ENCODE measurements at places on chromosomes 5 and 9.

GRCh38 chr5:102801371-102801770 is 46.3 kb downstream of the PAM start:
- DNase-seq, result no peak

DNA sequence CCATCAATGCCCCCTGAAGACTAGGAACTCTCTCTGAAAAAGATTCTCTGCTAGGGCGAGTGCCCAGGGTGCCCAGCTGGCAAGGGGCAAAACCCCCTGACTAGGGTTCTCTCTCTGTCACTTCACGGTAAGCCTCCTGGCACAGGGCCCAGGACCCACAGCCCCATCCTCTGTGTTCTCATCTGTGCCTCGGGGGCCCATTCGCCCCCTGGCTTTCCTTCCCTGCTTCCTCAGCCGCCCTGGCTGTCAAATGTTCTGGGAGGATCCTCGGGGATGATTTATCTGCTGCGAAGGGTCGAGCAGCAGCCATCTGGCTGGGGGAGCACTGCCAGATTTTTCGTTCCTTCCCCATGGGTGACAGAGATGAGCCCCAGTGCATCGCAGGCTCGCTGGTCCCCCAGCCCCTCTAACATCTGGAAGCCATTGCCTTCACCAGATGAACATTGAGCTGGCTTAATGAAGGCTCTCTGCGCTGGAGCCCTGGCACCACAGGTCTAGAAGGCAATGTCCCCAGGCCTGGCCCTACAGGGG is 24.2 kb downstream of the HMCN2 start:
- no peak for DNase-seq

DNA sequence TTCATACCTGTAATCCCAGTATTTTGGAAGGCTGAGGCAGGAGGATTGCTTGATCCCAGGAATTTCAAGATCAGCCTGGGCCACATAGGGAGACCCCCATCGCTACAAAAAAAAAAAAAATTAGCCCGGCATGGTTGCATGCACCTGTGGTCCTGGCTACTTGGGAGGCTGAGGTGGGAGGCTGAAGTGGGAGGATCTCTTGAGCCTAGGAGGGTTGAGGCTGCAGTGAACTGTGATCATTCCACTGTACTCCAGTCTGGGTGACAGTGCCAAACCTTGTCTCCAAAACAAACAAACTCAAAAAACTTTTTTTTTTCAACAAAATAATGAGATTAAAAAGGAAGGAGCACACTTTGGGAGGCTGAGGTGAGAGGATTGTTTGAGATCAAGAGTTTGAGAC is 14.2 kb downstream of the KIAA1958 start:
- DNase-seq, result no peak

- no peak for DNase-seq
Measured at GRCh38 chr5:24789611-24790351, 145.0 kb upstream of the CDH10 start.

GRCh38 chr5:12876541-12877298 is 972.5 kb upstream of the CTNND2 start:
- no peak for DNase-seq

Data from T-helper 2 cell (primary cell).